Stimulated activated CD8-positive, alpha-beta memory T cell treated with anti-CD3 and anti-CD28 coated beads, Interleukin-4, amount 100 ng/mL, for 1 hour (primary cell): ENCODE measurements at places on chromosomes 5 and 9.
A peak's percentile ranks its signal among the peaks of the same experiment; 100 is the strongest.

DNA sequence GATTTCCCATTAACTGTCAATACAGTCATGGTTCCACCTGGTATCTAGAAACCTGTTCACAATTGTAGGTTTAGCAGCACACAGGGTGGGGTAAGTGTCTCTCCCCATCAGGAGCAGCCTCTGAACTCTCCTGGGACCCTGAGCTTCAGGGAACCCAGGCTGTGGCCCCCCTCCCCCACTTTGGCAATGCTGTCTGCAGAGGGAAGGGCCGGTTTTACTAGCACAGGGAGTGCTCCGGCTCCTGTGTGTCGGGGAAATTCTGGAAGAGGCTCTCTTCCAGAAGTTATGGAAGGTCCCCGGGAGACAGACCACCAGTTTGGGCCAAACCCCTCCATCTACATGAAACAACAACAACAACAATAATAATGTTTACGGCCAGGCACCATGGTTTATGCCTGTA lies 9.9 kb downstream of the DAB2IP start:
- no peak for DNase-seq

- no peak for DNase-seq
These were observed 168.5 kb downstream of the PALM2AKAP2 start for GRCh38 chr9:109948453-109948852.

DNA sequence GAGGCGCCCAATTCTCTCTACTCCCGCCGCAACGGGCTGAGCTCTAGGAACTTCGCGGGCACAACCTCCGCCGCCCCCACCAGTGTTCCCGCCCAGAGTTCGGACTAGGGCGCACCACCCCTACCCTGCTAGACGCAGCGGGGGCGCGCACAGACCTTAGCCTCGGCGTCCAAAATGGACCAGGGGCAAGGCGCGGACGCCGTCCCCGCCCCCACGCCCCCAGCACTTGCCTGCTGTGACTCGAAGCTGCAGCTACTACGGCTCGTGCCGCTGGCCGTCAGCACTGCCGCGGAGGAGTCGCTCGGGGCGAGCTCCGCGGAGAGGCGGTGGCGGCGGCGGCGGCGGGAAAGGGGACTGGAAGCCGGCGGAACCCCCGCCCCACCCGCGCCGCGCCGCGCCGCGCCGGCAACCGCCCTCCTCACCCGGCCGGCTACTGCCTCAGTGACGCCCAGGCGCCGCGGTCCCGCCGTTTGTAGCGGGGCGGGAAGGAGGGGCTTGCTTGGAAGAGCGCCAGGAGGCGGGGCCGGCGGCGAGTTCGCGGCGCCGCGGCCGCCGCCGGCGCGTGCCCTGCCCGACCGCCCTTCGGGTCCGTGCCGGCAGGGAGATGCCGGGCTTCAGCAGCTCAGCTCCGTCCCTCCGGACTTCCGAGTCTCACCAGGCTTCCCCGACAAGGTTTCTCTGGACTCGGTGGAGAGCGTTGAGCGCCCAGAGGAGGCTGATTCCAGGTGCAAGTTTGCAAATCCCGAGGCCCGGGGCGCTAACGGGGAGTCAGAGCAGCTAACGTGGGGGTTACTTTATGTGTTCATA lies 4.5 kb downstream of the ELAVL2 start:
- no peak for DNase-seq

DNA sequence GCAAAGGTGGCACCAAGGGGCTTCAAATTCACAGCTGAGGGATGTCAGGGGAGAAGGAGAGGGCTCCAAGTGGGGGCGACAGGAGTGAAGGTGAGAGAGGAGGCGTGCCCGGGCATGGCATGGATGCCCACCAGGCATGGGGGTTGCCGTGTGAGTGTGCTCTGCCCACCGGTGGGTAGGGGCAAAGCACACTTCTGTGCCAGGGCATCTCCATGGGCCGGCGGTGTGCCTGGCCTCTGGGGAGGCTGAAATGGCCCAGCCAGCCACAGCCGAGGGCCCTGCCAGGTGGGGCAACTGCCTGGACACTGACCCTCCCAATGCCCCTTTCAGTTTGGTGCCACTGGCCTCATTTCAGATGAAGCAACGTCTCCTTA lies 14.0 kb upstream of the RNU6ATAC start:
- no peak for DNase-seq

DNA sequence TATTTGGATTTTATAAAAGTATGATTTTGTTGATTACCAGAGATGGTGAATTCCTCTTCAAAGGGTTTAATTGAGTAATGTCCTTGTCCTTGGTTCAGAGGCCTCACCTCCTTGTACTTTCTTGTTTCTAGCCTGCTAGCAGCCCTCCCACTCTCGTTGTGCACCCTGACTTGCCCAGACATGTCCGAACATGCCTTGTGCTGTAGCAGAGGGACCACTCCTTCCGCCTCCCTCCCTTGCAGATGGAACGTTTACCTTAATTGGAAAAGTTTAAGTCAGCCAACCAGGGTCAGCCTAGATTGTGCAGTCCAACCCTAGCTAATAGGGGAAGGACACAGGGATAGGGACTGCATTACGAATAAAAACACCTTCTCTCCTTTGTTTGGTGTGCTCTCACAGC lies 406.9 kb upstream of the NMUR2 start:
- DNase-seq = no peak

DNA sequence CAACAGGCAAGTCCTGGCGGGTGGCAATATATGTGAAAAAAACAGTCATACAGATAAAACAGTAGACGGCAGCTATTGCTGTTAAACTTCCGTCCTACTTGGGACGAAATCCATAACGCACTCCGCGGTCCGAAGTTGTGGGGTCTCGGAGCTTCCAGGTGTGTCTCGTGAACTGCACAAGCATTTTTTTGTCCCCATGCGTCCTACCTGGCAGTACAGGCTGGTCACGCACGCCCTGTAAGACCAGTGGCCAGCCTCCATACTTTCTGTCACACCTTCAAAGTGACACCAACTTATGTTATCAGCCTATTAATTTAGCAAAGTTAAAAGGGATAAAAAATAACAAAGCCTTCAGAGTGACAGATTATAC lies 51.3 kb downstream of the TGFBI start:
- DNase-seq = no peak

GRCh38 chr5:2415678-2416077 lies 335.8 kb downstream of the IRX2 start:
- DNase-seq = no peak

DNA sequence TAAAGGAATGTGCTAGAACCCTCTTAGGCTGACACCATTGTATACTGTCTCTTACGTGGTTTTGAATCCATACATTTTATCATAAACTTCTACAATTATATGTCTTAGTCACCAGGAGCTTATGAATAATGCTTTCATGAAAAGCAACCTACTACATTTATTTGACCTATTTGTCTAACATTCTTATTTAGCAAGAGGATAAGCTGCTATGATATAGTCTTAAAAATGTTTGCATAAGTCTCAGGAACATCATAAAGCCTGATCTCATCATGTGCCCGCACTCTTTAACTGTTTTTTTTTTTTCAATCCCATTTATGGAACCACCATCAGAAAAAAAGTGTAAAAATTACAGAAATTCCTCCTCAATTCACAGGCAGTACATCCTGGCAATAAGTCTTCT lies 59.7 kb downstream of the CDH12 start:
- no peak for DNase-seq

GRCh38 chr5:67182301-67182790 lies 14.3 kb downstream of the CD180 start:
- no peak for DNase-seq

- DNase-seq = no peak
These were observed 453.6 kb upstream of the TUSC1 start for GRCh38 chr9:26131886-26132285.

DNA sequence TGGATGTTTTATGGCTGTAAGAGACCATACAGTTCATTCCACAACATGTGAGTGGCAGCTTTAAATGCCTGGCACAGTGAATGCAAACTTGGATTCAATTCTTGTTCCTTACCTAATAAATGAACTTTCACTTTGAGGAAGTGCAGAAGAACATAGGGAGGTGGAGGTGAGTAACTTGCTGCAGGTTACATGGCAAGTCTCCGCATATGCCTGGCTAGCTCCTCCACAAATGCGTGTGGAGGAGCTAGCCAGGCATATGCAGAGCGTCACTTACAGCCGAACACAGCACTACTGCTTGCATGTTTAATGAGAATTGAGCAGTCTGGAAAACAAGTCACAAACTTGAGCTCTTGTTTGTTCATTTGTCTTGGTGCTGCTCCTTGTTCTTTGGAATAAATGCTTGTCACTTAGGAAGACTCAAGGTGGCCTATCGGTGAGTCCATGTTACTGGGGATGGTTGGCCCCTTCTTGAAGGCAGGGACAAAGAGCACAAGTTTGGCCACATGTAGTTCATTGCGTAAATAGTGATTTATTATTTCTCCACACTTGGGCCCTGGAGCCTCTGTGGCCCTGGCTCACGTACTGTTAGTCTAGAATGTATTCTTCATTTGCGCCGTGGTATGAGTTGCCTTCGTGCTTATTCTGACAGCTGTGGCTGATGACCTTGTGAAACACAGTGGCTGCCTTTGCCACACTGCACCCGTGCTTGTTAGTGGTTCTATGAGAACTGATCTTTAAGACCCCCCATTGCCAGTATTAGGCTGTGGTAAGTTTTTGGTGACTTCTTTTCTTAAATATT lies 3.1 kb downstream of the ISOC1 start:
- DNase-seq = no peak

GRCh38 chr5:53355931-53356330 lies 124.5 kb upstream of the FST start:
- DNase-seq = no peak

DNA sequence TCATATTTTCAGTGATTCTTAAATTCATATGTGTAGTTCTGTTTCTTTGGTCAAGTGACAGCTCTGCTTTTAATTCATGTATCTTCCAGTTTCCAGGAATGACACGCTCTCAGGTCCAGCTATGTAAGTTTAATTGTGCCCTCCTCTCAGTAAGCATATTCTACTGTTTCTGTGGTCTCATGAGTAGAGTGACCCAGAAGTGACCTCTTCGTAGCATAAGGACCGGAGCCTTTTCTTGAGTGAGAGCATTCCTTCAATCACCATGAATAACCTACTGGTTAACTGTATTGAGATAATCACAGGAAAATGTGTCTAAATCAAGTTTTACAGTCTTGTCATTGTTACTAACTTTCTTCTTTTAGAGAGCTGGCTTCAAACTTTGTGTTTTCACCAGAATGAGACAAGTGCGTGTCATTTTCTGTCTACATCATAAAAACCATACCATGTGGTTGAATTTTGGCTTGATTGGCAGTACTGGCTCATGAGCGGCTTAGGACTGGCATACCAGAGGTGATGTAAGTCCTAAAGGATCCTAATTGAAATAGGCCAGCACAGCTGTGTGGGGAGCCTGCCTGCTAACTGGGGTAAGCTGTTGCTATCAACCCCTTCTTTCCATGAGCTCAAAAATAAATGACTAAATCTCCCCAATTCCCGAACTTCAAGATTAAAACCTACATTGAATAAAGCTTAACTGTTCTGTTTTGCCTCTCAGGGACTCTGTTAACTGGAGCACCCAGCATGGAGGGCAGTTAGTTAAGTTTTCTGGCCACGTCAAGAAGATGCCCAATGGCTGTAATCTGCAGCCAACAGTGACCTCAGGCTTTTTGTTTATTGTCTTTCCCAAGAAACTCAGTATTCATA lies 4.8 kb downstream of the ADAMTSL1 start:
- DNase-seq = no peak

GRCh38 chr9:131272212-131272611 lies 4.1 kb downstream of the FAM78A start:
- DNase-seq = no peak

DNA sequence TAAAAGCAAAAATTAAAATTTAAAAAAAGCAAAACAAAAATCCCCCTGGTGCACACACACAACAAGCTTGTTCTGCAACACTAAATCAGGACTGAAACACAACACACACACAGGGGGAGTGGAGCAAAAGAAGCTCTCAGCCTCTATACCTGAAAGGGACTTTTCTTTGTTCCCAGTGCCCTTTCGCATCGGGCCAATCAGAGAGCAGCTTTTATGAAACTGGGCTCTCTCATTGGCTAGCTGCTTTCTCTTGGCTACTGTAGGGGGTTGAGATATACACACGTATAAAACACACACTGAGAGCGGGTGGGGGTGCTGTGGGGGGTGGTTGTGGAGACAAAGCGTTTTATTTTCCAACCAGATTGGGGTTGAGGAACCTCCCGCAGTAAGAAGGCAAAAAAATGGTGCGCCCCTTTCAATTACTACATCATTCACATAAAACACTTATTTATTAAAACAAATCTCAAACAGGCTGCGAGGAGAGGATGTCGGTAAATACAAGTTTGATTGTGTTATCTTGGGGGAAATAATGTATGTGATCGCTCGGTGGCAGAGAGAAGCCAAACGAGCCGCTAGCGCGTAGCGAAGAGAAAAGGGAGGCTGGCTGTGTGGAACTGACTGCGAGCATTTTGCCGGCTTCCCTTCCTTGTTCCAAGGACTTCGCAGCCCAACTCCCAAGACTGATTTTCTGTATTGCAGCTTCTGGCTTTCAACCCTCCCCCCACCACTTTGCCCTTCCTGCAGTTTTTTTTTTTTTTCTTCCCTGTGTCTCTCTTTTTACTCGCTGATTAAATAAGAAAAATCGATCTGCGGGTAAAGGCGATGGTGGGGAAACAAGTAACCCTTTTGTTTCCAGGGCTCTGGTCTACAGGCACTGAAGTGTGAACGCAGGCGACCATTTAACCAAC lies 2.5 kb upstream of the ZNF608 start:
- DNase-seq = no peak

GRCh38 chr9:126500600-126501382 lies 112.9 kb upstream of the LMX1B start:
- DNase-seq = peak; percentile 35

DNA sequence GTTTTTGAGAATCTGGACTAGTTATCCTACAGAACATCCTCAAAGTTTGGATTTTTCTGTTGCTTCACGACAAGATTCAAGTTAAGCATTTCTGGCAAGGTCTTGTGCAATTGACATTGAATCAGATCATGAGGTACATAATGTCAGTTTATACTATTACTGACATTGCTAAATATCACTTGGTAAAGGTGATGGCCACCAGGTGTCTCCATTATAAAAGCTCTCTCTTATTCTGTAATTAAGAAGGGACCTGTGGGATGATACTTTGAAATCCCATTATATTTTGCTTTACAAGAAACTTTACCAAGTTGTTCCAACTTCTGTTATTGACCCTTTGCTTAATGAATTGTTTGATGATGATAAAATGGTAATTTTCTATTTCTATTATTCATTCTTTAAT lies 131.0 kb upstream of the ASTN2 start:
- DNase-seq = no peak

DNA sequence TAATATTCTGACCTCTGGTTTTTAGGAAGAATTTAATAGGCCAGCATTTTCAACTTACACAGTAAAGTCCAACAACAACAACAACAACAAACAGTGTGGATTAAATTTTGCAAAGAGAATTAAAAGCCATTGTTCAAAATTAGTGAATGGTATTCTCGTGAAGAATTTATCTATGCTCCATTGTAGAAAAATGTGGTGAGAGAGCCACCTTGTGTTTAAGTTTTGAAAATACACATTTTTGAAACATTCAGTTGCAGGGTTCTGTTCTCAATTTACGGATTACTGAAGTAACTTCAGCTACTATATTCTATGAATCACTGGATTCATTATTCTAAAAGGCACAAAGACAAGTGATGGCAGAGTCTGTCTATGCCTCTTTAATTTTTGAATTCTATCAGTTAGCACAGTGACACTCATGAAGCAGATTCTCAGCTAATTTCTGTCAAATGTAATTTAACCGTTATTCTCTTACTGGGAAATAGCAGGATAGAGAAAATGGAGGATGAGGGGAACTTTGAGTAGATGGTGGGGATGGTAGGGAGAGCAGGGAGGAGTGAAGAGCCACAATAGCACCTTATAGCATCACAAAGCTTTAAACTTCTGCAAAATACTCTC lies 11.0 kb downstream of the CCDC152 start:
- no peak for DNase-seq

- DNase-seq = no peak
These were observed 33.2 kb downstream of the HMCN2 start for GRCh38 chr9:130298662-130299279.

- no peak for DNase-seq
These were observed 52.4 kb downstream of the NREP start for GRCh38 chr5:111704452-111705085.
